NB4 (cell line): ENCODE measurements at places on chromosomes 4 and X.

- no peak for DNase-seq
Observed at GRCh38 chr4:6575503-6576240, 683 bp downstream of the MAN2B2 start.

- DNase-seq: peak; percentile 4
Observed at GRCh38 chrX:106035064-106035463, 3.5 kb downstream of the SERPINA7 start.

DNA sequence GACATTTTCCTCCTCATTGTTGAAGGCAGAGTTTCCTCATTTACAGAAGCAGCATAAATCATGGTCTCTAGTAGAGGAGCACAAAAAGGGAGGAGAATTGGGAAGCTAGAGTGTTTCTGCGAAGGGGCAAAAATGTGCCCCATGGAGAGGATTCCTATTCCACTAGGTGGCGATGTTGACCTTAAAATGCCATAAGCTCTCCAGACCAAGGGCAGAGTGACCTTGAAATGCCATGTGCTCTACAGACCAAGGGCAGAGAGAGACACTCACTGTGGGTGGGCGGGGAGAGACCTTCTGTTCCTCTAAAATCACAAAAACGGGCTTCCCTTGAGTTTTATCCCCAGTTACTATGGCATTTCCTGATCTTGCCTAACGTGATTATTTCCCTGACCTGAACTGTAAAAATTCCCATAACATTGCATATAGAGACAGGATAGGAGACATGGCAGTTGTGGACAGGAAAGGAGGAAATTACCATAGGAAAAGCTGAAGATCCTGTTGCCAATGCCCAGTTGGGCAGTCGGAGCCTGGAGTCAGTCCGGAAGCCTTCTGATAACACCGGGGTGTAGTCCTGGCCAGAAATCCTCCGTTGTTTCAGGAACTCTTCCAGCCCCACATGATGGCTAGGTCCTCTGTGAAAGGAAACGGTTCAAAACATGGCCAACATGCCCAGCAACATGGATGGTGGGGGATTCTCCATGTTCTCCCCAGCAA is 567.7 kb downstream of the MAGEB5 start:
- peak; percentile 65 for DNase-seq

- peak; percentile 64 for DNase-seq
Observed at GRCh38 chr4:153084980-153085630, 119.1 kb upstream of the TRIM2 start.

DNA sequence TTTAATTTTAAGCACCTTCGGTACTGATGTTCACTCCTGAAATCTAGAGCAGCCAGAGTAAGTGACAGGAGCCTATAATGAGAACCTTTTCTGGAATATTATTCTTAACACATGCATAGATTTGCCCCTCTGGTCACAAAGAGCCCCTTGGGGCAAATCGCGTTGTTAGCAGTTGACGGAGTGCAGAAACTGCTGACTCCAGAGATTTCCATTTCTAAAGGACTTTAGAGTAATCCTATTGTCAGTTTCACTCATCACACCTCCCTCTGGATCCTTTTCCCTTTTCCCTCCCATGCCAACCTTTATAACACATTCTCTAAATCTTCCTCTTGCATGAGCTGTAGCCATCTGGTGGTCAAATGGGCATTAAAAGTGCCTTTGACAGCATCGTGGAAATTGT is 264.9 kb upstream of the PRPS2 start:
- no peak for DNase-seq

GRCh38 chr4:88955580-88956380 is 101.2 kb downstream of the FAM13A start:
- DNase-seq: no peak

DNA sequence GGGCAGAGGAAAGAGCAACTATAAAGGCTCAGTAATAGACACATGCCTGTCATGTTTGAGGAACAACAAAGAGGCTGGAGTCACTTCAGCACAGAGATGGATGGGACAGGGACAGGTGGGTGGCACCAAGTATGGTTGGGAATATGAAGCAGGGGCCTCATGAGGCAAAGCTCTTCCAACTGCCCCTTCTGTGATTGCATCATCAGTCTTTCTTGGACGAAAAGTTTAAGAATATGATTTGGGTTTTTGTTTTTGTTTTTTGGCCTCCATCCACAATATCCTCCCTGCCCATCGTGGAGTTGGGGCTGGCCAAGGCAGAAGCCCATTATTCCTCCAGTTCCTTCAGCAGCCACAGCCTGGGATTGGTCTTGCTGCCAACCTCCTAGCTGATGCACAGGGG is 34.4 kb downstream of the SAGE1 start:
- no peak for DNase-seq

GRCh38 chr4:6001680-6002491 is 16.3 kb downstream of the C4orf50 start:
- DNase-seq: no peak

DNA sequence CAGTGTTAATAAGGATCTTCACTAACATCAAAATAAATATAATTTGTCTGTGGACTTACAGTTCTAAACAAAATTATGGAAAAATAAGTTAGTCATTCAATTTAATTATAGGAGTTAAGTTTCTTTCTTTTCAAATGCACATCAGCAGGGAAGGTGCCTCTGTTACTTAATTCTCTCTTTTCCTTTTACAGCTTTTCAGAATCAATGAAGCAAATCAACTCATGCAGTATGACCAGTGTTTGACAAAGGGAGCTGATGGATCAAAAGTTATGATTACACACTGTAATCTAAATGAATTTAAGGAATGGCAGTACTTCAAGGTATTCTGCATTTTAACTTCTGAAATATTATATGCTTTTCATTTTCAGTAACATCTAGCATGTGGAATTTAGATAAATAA is 15.9 kb downstream of the HMGB2 start:
- DNase-seq: no peak

DNA sequence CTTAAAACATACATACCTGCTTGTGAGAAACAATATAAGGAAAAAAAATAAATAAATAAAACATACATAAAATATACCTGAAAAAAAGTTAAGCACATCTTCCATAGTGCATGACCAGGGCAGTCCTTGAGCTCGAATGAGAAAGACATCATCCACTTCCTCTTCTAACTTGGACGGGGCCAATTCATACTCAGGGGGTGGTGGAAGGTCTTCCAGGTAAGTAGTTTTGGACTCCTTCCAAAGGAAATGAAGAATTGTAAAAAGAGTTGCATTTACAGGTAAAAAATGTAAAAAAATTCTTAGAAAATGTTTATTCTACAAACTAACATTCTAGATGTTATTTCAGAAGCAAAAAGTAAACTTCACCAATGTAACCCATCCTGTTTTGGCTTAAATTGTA is 3.6 kb downstream of the GRSF1 start:
- no peak for DNase-seq

GRCh38 chrX:144790148-144790547 is 457.2 kb upstream of the SPANXN1 start:
- no peak for DNase-seq

GRCh38 chr4:115763051-115763450 is 649.6 kb upstream of the NDST4 start:
- no peak for DNase-seq

DNA sequence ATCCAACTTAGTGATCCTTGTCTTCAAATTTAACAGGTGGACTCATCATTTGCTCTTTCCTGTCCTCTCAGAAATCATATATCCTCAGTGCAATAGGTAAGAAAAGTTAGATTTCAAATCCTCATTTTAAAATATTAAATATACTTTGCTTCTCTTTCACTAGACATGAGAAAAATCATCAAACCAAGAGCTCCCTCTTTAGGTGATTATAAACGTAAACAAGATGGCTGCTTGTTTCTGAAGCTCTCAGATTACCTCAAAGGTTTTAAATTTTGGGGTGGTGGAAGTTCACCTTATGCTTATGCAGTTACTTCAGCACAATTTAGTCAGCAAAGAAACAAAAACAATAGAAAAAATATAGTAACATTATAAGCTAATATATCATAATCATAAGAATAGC is 27.3 kb downstream of the CSN3 start:
- DNase-seq: peak; percentile 15

- DNase-seq: no peak
Observed at GRCh38 chr4:186347743-186348142, 81.8 kb downstream of the F11 start.

GRCh38 chrX:100381619-100382018 is 28.5 kb downstream of the PCDH19 start:
- DNase-seq: peak; percentile 24

- DNase-seq: no peak
Observed at GRCh38 chr4:179007755-179008154, 1565.5 kb upstream of the AGA start.

DNA sequence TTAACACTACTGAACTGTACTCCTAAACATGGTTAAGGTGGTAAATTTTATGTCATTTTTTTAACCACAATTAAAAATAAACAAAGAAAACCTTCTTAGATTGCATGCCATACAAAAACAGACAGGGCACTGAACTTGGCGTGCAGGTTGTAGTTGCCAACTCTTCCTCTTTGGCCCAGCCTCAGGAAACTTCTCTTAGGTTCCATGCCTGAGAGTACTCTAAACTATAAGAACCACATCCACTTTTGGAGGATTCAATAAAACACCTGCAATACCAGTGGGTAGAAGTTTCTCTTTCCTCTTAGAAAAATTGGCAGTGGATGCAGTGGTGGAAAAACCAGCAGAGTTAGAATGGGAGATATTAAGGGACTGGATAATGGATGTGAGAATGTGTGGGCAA is 103.4 kb downstream of the LUZP4 start:
- no peak for DNase-seq

DNA sequence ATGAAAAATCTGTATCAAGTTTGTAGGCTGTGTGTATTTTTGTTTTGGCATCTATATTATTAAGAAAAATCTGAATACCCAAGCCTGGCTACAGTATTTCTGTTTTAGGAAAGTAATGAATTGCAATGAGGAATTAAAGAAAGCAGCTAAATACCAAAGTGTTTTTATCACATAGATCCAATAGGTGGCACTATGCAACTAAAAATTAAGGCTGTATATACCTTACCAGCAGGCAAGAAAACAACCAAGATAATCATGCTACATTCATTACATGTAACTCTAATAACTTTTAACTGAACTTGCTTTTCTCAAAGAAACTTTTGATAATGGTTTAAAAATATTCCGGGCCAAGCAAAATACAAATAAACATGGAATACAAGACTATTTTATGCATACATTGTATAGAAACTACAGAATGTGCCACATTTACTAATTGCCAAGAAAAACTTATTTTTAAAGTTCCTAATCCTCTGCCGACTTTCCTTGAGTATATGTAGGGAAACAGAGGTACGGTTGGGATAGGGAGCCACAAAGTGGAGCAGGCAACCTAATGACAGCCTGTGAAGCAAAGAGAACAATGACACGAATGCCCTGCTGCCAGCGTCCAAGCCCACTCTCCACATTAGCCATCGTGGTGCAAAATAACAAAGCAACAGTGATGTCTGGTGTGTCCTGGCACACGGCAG is 63.7 kb downstream of the SEC24D start:
- DNase-seq: peak; percentile 72

DNA sequence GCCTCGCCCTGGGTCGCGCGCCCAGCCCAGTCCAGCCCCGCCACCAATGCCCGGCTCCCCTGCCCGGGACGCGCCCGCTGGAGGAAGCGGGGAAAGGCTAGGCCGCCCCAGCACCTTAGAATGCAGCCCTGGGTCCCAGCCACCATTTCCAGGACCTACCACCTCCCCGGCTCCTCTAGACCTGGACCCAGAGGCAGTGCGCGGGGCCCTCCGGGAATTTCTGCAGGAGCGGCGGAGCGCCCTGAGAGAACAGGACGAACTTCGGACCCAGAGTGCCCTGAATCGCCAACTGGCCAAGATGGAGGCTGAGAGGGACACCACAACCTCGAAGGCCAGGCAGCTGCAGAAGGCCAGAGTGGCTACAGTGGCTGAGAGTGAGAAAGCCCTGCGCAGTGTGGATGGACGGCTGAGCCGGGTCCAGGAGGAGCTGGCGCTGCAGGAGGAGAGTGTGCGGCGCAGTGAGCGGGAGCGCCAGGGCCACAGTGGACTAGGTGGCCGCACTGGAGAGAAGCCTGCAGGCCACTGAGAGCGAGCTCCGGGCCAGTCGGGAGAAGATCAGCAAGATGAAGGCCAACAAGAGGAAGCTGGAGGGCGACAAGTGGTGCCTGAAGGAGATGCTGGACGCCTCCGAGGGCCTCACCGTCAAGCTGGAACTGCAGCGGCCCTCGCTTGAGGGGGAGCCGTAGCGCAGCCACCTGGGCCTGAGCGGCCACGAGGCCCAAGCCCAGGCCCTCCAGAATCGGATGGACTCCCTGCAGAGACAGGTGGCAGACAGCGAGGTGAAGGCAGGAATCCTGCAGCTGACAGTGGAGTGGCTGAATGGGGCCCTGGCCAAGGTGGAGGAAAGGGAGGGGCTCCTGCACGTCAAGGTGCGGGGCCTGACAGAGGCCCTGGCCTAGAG is 15.5 kb downstream of the SMIM10L2A start:
- no peak for DNase-seq
